HepG2 (cell line): ENCODE measurements at places on chromosomes 4 and X. TPM values are rescaled to one million over a fixed set of nuclear protein-coding genes. Genes with fewer than 3 reads are reported as not detected.

The CRMP1 gene
- total RNA-seq, result not detected in 2 replicates

The POU3F4 gene
- total RNA-seq, result not detected in 2 replicates

The SLC10A4 gene
- total RNA-seq, result 0.07 TPM in 1 of 2 replicates, not detected in the other

The USP17L15 gene
- not detected in 2 replicates for total RNA-seq

The DGKK gene
- total RNA-seq, result 24.0 and 43.2 TPM in 2 replicates

The UTP3 gene
- total RNA-seq, result 19.5 and 27.5 TPM in 2 replicates

The GRIA2 gene
- total RNA-seq, result not detected in 2 replicates

The EREG gene
- 0.13 TPM in 1 of 2 replicates, not detected in the other for total RNA-seq

The MAGEE2 gene
- not detected in 2 replicates for total RNA-seq

The KCTD8 gene
- total RNA-seq, result not detected in 2 replicates

The PRR32 gene
- total RNA-seq, result not detected in 2 replicates

The GIMD1 gene
- total RNA-seq, result not detected in 2 replicates

The TMSB15C gene
- total RNA-seq, result not detected in 2 replicates

The TEX11 gene
- total RNA-seq, result not detected in 2 replicates

The SERPINA7 gene
- total RNA-seq, result 163 and 315 TPM in 2 replicates

The ACE2 gene
- 2.2 and 3.1 TPM in 2 replicates for total RNA-seq

The FGFR3 gene
- total RNA-seq, result 40.2 and 103 TPM in 2 replicates

The CYSLTR1 gene
- not detected in 2 replicates for total RNA-seq

The ADH7 gene
- total RNA-seq, result not detected in 2 replicates

The ZMAT1 gene
- total RNA-seq, result 0.02 TPM in 1 of 2 replicates, not detected in the other

The TENM3 gene
- total RNA-seq, result 0.04 TPM in 1 of 2 replicates, not detected in the other

The ADAM29 gene
- total RNA-seq, result not detected in 2 replicates

The SOWAHD gene
- total RNA-seq, result 0.62 and 1.0 TPM in 2 replicates

The VCX2 gene
- not detected in 2 replicates for total RNA-seq

The PPBP gene
- not detected in 2 replicates for total RNA-seq

The USP26 gene
- total RNA-seq, result not detected in 2 replicates

The TLR6 gene
- 0.52 and 0.71 TPM in 2 replicates for total RNA-seq

The AMER1 gene
- 10.4 and 10.8 TPM in 2 replicates for total RNA-seq

The NUP62CL gene
- 5.5 and 5.8 TPM in 2 replicates for total RNA-seq

The CITED1 gene
- total RNA-seq, result not detected in 2 replicates

The CPLX1 gene
- 0.18 and 0.36 TPM in 2 replicates for total RNA-seq

The CT45A3 gene
- total RNA-seq, result not detected in 2 replicates

The PABPC4L gene
- not detected in 2 replicates for total RNA-seq

The LRP2BP gene
- 0.17 and 0.29 TPM in 2 replicates for total RNA-seq

The TLR3 gene
- 0.07 and 0.11 TPM in 2 replicates for total RNA-seq

The RS1 gene
- not detected in 2 replicates for total RNA-seq

The PCSK1N gene
- 5.1 and 14.0 TPM in 2 replicates for total RNA-seq

The P2RY8 gene
- 0.66 and 1.0 TPM in 2 replicates for total RNA-seq

The UXT gene
- total RNA-seq, result 107 and 130 TPM in 2 replicates

The TMEM184C gene
- 26.1 and 30.8 TPM in 2 replicates for total RNA-seq

The TRAPPC11 gene
- total RNA-seq, result 18.0 and 22.7 TPM in 2 replicates

The SPANXA1 gene
- not detected in 2 replicates for total RNA-seq

The AR gene
- total RNA-seq, result not detected in 2 replicates

The ARHGAP24 gene
- total RNA-seq, result 0.22 and 0.55 TPM in 2 replicates

The CHIC1 gene
- 0.04 TPM in 1 of 2 replicates, not detected in the other for total RNA-seq

The ESX1 gene
- not detected in 2 replicates for total RNA-seq

The CT45A2 gene
- total RNA-seq, result not detected in 2 replicates

The IBSP gene
- not detected in 2 replicates for total RNA-seq

The ZCCHC4 gene
- 15.0 and 16.9 TPM in 2 replicates for total RNA-seq
